ENCODE measurements at places on chromosomes 5 and 9.

- peak; percentile 94 for DNase-seq
These were observed at the start of gene NPM1 for GRCh38 chr5:171387345-171387969. TSS of gene NPM1 (plus strand) at chr5:171387849. CDS start at chr5:171387949, 100 bp downstream.

- no peak for DNase-seq
These were observed 15.1 kb upstream of the PHF19 start for GRCh38 chr9:120891884-120892747.

GRCh38 chr5:958701-959571 lies 49.7 kb upstream of the NKD2 start:
- DNase-seq: peak; percentile 83

DNA sequence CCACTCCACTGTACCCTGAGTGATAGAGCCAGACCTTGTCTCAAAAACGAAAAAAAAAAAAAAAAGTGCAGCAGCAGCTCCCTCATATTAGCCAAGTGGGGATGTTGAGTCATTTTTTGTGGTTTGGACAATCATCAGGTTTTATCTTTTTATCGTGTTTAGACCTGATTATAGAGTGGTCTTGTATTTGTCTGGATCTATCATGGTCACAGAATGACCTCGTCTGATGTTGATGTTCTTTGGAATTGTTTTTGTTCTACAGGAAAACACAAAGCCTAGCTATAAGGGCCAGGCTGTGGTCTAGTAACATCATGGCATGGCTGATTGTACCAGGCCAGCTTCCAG lies 1.6 kb upstream of the FBXW11 start:
- DNase-seq: no peak

- no peak for DNase-seq
These were observed 18.5 kb upstream of the UBAC1 start for GRCh38 chr9:135979547-135980166.

- DNase-seq: no peak
These were observed 16.9 kb downstream of the CSNK1G3 start for GRCh38 chr5:123528878-123529277.

DNA sequence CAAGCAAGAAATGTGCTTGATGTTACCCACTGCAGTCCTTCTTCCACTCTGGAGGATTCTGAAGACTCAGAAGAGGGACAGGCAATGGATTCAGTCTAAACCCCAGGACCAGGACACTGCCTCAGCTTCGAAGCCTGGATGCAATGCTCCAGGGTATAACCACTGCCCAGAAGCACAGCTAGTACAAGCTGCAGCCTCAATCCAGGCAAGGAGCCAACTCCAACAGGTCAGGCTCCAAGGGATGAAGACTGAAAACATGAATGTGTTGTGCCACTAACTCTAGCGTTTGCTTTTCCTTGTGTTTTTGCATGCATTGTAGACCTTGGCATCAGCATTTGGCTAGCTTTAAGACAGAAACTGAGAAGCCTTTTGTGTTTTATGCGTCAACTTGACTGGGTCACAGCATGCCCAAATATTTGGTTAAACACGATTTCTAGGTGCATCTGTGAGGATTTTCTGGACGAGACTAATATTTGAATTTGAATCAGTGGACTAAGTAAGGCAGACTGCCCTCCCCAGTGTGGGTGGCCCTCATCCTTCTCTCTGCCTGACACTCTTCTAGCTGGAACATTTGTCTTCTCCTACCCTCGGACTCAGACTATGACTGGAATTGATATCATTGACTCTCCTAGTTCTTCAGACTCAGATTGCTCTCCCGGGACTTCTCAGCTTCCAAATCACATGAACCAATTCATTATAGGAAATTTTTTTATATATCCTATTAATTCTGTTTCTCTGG lies 20.5 kb upstream of the GPX3 start:
- DNase-seq: no peak

DNA sequence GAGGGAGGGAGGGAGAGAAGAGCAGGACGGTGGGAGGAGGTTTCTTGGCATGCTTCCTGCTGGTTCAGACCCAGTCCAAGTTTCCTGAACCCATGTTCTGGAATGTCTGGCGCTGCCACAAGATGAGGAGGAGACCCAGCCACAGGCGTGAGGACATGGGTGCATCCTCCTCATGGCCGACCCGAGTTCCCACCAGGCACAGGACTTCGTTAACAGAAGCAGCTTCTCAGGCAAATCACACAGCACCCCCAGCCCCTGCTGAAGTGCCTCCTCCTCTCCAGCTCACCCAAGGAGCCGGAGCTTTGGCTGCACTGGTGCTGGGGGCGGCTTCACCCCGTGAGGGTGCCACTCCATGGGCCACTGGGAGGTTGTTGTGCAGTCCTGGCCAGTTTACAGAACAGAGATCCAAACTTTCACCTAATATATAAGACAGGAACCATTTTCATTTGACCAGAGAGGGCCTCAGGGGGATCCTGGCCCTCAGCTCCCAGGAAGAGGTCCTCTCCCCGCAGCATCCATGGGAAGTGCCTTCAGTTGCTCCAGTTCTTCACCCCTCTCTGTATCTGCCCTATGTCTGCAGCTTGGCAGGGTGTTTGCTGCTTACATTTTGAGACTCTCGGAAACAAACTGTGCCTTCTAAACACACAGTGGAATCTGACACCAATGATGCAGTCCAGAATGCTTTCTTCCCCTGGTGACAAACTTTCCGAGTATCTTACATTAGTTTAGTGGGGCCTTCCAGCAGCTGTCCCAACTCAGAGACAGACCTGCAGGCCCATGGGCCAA lies 10.2 kb upstream of the NKD2 start:
- DNase-seq: no peak

DNA sequence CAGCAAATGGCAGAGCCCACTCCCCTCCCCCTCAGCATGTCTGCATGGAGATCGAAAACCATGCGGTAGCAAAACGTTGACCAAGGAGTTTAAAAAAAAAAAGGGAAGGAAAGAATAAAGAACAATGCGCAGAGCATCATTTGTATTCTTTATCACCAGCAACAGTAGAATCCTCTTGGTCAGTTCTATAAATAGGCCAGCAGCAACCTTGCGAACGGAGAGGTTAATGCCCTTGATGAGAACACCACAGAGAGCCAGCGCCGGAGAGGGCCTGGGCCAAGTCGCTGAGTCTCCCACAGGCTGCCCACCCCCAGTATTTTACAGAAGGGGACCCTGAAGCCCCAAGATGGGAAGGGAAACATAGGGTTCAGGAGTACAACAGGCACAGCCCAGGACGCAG lies 22.7 kb downstream of the WHRN start:
- DNase-seq: no peak

GRCh38 chr9:673264-673965 lies 168.1 kb upstream of the DMRT1 start:
- DNase-seq: no peak

- no peak for DNase-seq
These were observed 311.7 kb downstream of the TRIM36 start for GRCh38 chr5:114857941-114858551.

DNA sequence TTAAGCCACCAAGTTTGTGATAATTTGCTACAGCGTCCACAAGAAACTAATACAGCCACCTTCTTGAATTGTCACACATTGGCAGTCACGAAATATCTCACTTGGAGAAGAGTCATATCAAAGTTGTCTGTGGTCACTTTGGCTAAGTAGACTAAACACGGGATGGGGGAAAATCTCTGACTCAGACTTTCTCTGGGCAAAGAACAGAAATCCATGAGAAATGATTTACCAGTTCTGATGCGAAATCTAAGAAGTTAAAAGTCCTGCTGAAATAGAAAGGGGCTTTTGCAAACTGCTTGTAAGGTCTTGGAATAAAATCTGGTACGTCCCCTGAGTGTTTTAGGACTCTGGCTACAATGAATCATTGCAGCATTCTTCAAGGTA lies 158.4 kb downstream of the COL23A1 start:
- DNase-seq: no peak

GRCh38 chr5:180352116-180353047 lies 754 bp downstream of the GFPT2 start:
- DNase-seq: no peak

DNA sequence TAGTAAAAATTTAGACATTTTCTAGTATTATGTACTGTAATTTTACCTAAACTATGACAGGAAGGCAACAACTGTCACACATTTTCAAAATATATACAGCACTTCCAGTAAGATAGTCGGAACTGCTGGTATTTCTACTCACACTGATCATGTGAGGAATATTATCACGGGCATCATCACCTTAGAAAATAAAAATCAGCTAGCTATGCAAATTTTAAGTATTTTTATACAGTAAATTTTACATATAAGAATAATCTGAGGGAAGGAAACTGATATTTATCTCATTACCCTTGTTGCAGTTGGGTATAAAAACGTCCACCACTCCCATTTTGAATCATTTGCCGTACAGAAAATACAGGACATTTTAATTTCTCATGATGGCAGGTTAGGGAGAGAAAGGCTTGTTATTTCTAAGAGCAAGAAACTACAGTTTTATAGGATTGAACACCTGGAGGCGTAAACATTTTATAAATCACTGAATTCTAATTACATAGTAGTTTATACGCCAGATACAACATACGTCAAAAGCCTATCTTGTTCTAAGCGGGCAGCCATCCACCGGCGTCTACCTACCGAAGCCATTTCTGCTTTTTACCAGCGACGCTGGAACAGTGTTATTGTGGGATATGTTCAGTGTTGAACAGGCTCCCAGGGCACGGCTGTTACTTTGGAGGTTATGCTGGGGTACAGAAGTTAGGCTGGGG lies 729 bp upstream of the TNPO1 start:
- DNase-seq: peak; percentile 69

DNA sequence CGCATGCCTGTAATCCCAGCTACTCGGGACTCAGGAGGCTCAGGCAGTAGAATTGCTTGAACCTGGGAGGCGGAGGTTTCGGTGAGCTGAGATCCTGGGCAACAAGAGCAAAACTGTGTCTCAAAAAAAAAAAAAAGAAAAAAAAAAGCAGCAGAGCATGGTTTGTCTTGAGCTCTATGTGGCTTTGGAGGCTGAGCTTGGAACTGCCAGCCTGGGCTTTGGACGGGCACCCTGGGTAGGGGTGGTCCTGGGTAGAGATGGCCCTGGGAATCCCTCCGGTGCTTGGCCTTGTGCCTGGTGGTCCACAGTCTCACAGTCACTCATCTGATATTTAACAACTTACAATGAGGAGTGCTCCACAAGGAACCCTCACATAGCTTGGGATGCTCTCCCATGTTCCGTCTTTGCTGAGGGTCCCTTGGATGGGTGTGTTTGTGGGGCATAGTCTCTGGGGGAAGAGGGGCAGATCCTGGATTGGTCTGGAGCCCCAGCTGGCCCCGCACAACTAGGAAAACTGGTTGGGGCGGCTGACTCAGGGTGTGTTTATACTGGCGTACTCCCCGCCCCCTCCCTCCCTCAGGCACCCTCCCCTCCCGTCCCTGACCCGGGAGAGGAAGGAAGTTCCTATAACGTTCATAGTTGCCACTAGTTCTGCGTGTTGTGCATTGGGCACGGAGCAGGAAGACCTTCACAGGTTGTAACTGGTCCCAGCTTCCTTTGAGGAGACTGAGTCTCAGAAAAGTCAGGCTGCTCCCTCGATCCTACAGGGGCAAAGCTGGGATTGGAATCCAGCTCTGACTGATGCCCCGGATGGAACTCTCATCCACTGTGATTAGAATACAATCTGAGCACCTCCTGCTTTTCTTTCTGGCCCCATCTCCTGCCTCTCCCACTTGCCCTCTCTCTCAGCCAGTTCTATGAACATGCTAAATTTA lies 11.2 kb downstream of the IER5L start:
- DNase-seq: peak; percentile 85

DNA sequence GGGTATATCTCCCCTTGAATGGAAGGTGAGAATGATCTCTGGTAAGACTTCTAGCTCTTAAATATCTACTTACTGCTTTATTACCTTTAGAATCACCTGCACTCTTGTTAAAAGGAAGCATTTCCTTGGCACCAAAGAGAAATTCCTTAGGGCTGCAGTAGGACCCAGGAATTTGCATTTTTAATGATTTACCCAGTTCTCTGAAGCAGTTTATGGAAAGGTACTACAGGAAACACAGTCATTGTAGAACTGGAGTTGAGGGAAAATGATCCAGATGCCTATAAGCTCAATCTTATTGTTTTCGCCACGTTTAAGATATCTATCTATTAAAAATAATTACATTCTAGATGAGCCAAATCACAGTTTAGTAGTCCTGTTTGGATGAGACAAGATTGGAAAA lies 9.5 kb upstream of the C9 start:
- no peak for DNase-seq
